ENCODE measurements at places on chromosomes 3 and 15. TPM values are rescaled to one million over a fixed set of nuclear protein-coding genes. Genes with fewer than 3 reads are reported as not detected.

The CCR3 gene
- total RNA-seq = not detected

The COL8A1 gene
- total RNA-seq = 0.26 TPM

The PP2D1 gene
- total RNA-seq = not detected

The FBXL2 gene
- 2.7 TPM for total RNA-seq

- DNase-seq = no peak
Measured at GRCh38 chr15:80803580-80804525, 24.7 kb downstream of the CEMIP start.

DNA sequence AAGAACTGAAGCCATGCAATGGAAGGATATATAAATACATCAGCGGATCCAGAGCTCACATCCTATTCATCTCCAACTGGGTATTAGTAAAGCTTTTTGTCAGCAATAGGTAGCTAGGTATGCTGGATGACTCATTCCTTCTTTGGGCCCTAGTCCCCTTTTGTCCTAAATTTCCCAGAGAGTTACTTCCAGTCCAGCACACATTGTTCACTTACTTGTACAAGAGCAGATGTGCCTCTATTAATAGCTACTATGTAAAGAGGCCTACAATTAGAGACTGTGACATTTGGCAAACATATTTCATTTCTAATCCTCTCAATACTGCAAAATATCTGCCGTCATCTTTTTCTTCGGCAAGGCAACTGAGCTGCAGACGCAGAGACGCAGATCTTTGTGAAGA, 1.7 kb upstream of the SLC4A7 start:
- no peak for DNase-seq

GRCh38 chr3:127143172-127143571, 49.8 kb upstream of the PRR23E start:
- peak; percentile 1 for DNase-seq

DNA sequence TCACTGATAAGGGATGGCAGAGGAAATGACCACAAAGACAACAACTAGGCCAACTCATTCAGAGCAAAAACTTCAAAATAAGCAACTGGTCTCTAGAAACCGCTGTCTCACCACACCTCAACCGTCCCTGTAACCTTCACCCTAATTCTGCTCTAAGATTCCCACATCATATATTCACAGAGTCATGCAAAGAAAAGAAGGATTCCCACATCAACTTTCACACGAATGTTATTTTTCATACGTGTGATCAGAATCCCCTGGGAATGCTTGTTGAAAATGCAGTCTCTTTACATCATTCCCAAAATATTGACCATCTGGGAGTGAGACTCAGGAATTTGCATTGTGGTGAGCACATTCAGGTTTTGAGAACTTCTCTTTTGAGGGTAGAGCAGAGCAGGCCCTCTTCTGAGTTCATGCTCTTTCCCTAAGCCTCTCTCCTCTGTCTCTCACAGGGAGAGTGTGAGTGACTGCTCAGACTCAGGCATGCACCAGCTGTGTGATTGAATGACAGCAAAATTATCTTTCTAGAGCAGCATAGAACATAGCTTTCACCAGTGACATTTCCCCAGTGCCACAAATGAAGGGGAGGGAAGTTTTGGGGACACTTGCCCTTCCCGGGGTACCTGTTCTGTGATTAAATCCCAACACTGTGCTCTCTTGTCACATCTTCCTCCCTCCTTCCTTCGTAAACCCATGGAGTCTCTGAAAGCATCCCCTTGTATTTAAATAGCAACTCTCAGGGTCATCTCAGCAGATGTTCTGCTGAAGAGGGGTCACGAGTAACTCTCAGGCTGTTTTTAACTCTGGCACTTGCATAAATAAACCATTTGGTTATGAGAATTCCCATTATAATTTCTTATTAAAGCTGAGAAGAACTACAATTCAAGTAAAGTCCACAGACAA, 170.9 kb downstream of the PLCL2 start:
- DNase-seq = no peak

- DNase-seq = no peak
Measured at GRCh38 chr15:86961669-86962068, 882.0 kb downstream of the AGBL1 start.

DNA sequence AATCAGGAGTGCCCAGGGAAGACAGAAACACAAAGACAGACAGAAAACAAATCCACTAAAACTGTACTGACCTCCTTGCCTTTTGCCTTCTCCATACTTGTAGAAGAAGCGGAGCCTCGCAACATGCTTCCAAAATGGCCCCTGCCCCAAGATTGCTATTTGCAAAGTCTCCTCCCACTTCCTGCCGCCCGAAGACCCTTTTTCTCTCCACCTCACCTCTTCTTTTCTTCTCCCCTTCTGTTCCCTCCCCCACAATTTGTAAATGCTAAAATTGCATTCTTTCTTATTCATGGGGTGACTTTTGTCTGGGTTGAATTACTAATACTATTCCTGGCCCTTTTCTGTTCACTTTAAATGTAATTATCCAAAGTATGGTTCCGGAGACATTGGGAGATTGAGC, at the start of gene DPPA4:
TSS of gene DPPA4 (minus strand) at position 154 of the 400 bp plus-strand sequence. CDS start at position 125, 29 bp downstream.
- DNase-seq = peak; percentile 84

- DNase-seq = no peak
Measured at GRCh38 chr15:90500171-90500570, 29.6 kb upstream of the CRTC3 start.

- peak; percentile 59 for DNase-seq
Measured at GRCh38 chr3:28077572-28077971, 163.8 kb upstream of the CMC1 start.

GRCh38 chr3:76242886-76243753, 457.8 kb upstream of the ZNF717 start:
- DNase-seq = no peak

DNA sequence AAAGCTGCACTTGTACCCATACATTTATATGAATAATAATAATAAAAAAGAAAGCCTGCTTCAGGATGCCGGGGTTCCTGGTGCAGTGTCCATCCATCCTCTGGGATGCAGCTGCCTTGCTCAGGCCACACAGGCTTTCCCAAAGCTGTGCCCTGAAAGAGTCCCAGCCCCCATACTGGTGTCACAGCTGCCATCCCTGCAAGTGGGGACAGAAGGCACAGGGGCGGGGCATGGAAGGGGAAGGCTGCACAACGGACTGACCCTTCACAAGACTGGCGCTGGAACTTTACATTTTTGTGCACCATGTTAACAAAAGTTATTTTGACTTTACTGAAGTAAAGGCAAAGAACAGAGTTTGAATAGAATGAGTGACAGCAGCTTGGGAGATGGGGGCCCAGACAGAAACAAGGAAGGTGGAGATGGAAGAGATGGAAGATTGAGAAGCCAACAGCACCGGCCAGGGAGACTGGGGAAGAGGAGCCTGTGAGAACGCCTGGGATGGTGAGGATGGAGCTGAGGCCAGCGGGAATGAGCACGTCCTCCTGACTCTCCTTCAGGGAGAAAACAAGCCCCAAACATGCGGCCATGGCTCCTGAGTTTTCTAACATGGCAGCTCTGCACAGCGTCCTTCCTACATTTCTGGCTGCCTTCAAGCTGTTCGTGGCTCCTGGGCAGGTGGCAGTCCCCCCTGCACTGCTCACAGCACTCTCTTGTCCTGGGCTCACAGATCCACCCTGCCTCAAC, 73.1 kb downstream of the ABTB1 start:
- no peak for DNase-seq

DNA sequence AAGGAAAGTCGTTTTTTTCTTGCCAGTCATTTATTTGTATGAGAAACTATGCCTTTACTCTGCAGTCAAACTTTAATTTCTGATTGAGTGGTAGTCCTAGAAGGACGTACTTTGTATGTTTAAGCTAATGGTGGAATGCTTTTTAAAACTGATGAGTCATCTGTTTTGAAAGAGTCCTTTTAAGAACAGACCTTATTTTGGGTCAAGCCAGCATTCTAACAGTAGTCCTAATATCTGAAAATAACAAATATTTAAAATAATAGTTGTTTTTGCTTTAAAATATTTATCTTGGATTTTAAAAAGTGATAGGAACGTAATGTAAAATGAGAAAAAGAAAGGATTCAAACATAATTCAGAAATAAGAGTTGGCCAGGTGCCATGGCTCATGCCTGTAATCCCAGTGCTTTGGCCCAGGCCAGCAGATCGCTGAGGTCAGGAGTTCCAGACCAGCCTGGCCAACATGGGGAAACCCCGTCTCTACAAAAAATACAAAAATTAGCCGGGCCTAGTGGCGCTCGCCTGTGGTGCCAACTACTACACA, 1.3 kb upstream of the LRRC58 start:
- no peak for DNase-seq

DNA sequence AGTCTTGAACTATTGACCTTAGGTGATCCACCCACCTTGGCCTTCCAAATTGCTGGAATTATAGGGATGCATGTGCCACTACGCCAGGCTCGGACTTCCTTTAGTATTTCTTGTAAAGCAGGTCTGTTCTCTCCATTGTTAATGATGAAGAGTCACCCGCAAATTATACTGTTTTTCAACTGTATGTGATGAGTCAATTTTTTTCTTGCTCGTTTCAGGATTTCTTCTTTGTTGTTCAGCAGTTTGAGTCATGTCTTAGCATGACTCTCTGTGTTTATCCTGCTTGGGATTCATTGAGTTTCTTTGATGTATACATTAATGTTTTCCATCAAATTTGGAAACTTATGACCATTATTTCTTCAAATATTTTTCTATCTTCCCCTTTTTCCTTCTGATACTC, 28.9 kb downstream of the GRAMD1C start:
- no peak for DNase-seq

DNA sequence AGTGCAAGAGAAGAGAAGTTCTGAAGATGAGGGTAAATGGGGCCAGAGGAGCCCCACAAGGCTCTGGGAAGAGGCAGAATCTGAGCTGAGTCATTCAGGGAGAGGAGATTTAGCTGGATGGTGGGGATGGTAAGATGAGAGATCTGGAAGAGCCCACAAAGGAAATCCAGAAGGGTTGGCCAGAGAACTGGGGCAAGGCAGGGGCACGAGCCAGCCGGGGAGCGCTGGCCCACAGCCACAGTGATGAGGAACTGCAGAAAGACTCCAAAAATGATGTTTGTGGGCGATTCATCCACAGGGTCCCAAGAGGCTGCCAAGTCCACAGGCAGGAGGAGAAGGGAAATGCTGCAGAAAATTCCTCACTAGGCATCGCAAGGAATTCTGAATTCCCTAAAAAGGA, 75.9 kb upstream of the ATP2B2 start:
- no peak for DNase-seq

DNA sequence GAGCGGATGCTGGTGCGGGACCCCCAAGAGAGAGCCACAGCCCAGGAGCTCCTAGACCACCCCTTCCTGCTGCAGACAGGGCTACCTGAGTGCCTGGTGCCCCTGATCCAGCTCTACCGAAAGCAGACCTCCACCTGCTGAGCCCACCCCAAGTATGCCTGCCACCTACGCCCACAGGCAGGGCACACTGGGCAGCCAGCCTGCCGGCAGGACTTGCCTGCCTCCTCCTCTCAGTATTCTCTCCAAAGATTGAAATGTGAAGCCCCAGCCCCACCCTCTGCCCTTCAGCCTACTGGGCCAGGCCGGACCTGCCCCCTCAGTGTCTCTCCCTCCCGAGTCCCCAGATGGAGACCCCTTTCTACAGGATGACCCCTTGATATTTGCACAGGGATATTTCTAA, 6.9 kb downstream of the ANKRD63 start:
- no peak for DNase-seq

GRCh38 chr3:72070005-72070404, 285.1 kb upstream of the PROK2 start:
- no peak for DNase-seq

DNA sequence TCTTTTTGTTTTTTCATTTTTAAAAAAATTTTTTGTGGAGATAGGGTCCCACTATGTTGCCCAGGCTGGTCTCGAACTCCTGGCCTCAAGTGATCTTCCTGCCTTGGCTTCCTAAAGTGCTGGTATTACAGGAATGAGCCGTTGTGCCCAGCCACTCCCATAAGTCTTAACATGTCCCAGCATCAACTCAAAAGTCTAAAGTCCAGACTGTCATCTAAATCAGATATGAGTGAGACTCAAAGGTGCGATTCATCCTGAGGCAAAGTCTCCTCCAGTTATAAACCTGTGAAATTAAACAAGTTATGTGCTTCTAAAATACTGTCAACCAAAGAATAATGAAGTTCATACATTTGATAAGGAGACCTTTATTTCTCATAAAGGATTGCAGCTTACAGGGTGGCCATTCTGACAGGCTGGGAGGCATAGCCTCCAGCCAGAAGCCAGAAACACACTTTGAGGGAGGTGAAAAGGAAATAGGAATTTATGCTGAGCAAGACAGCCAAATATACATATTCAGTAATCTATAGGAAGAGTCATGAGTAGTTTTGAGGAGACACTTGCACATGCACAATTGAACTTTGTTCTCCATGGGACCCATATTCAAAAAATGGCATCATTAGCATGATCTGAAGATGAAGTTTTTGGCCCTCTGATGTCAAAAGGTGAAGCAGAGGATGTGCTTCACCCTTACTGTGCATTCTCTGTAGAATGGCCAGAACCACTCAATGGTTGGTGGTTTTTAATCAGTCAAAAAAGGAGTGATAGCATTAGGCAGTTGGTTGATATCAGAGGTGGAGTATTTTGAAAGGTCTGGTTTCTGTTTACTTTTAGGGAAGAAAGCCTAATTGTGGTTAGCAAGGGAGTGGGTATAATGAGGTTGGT, 11.0 kb upstream of the ZNF662 start:
- no peak for DNase-seq

DNA sequence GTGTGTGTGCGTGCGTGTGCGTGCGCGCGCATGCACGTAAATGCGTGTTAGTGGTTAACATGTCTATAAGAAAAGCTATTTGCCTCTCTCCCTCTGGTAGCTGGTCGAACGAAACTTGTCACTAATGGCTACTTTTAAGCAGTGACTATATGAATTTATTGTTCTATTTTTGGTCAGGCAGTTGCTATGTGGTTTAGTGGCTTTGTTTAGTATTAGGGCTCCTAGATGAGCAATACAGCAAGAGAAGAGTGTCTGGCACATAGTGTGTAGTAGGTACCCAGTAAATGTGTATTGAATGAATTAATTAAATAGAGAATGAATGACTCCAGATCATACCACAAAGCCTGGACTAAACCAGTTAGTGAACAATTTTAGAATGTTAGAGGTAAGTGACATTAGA, 171.6 kb downstream of the PPM1L start:
- no peak for DNase-seq

GRCh38 chr15:82950746-82951370, 1.7 kb downstream of the HOMER2 start:
- no peak for DNase-seq

DNA sequence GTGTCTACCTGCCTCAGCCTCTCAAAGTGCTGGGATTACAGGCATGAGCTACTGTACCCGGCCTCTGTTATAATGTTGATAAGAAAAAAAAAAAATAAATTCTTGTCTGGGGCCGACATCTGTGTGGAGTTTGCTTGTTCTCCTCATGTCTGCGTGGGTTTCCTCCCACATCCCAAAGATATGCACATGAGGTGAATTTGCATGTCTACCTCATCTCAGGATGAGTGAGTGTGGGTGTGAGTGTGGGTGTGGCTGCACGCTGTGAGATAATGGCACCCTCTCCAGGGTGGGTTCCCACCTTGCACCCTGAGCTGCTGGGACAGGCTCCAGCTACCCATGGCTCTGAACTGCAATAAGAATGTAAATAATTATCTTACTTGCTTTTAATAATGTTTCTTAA, 25.9 kb upstream of the UACA start:
- no peak for DNase-seq

GRCh38 chr15:99310745-99311144, 59.5 kb downstream of the LRRC28 start:
- no peak for DNase-seq
